Naive thymus-derived CD8-positive, alpha-beta T cell (primary cell): ENCODE measurements at places on chromosomes 5 and 9. TPM values are rescaled to one million over a fixed set of nuclear protein-coding genes. Genes with fewer than 3 reads are reported as not detected.

PCDHB1 gene
- total RNA-seq, result not detected

NME5 gene
- total RNA-seq, result not detected

ATOX1 gene
- total RNA-seq, result 32.7 TPM

ZNF346 gene
- total RNA-seq, result 30.5 TPM

ANP32B gene
- total RNA-seq, result 205 TPM

SPACA9 gene
- 1.9 TPM for total RNA-seq

ACTBL2 gene
- total RNA-seq, result not detected

ZCCHC7 gene
- 51.2 TPM for total RNA-seq

TMOD1 gene
- 1.6 TPM for total RNA-seq

HTR1A gene
- not detected for total RNA-seq

CDK7 gene
- total RNA-seq, result 20.6 TPM

SLCO6A1 gene
- total RNA-seq, result not detected

TCF7 gene
- total RNA-seq, result 910 TPM

SNAPC3 gene
- 27.6 TPM for total RNA-seq
